ENCODE measurements at places on chromosomes 1 and 21.

GRCh38 chr1:208778417-208778816 lies 534.2 kb upstream of the PLXNA2 start:
- DNase-seq: no peak

GRCh38 chr1:73500154-73500553 lies 697.8 kb downstream of the LRRIQ3 start:
- no peak for DNase-seq

DNA sequence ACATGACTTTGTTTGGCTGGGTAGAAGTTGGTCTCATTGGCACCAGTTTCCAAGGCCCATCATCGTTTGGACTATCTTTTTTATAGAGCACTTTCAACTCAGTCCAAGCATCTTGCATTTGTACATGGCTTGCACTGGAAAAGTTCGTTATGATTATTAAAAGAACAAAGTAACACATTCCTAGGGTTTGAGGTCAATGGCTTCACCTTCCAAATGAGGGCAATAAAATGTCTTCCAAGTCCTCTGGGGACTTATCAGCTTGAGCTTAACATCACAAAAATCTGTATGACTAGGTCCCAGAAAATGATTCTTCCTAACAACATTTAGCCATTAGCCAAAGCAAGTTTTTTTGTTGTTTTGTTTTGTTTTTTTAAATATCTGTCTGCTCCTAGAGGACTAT lies 610.8 kb downstream of the LMO4 start:
- DNase-seq: no peak

- DNase-seq: no peak
Observed at GRCh38 chr1:219566951-219567947, 45.7 kb downstream of the ZC3H11B start.

DNA sequence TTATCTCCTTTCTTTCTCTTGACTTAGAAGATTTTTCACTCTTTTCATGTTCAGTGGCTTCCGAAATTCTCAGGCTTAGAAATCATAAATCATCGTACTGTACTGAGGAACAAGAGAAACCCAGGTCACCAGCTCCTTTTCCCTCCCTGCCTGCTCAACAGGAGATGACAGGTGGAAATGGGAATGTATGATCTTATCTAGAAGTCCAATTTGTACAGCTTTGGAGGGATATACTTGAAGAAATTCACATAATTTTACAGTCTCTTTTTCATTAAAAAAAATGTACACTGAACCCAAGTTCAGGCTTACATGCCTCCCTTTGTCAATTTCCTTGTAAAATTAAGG lies 11.7 kb downstream of the EVA1C start:
- DNase-seq: no peak

GRCh38 chr1:245434280-245434679 lies 279.5 kb downstream of the KIF26B start:
- DNase-seq: no peak

DNA sequence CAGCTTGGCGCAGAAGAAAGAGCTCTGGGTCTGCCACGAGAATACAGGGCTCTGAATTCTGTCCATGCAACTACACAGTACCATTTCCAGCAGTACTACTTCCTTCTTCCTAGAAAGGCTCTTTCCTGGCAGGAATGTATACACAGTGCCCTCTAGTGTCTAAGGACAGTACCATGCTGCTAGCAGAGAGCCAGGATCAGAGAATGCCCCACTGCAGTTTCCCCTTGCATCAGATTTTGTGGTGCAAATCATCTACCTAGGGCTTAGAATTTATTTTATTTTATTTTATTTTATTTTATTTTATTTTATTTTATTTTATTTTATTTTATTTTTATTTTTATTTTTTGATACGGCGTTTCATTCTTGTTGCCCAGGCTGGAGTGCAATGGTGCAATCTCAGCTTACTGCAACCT lies 50.8 kb downstream of the PAX7 start:
- no peak for DNase-seq

GRCh38 chr1:109817881-109818270 lies 54.2 kb upstream of the EPS8L3 start:
- no peak for DNase-seq

DNA sequence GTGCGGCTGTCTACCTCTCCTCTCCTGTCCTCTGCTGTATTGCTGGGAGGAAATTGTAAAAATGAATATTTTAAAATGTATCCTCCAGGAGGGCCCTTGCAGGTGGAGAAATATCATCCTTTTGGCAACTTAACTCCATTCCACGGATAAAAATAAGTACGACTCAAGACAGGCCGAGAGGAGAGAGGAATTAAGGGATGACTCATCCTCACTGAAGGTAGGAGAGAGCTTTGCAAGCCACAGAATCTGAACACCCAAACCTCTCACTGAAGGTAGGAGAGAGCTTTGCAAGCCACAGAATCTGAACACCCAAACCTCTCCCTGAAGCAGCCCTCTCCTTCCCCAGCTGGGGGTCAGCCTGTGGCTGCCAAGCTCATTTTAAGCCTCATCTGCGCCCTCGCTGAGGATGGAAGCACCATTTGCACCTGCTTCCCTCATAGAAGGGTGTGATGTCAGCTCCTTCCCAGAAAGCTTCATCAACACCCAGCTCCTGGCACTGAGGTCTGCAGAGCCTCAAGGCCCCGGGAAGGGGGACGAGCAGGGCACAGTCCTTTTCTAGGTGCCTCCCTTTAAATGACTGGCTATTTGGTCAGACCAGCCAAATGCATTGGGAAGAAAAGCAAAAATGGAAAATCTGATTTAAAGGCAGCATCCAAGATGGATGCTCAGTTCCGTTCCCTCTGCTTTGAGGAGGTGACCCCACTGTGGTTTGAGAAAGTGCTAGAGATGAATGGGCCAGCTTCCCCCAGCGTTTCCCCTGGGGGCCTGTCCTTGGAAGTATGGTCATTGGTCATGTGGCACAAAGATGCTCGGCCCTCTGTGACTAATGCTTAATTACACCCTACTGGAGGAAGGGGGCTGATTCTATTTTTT lies 12.9 kb upstream of the SELENON start:
- DNase-seq: no peak

GRCh38 chr1:219732814-219733491 lies 120.0 kb upstream of the ZC3H11B start:
- DNase-seq: no peak

GRCh38 chr1:89310505-89310904 lies 37.8 kb upstream of the GBP5 start:
- no peak for DNase-seq

GRCh38 chr1:91851130-91852010 lies 34.6 kb downstream of the TGFBR3 start:
- no peak for DNase-seq

GRCh38 chr1:108933944-108934343 lies 29.3 kb downstream of the CLCC1 start:
- DNase-seq: no peak

GRCh38 chr1:229664133-229664689 lies 38.2 kb downstream of the URB2 start:
- DNase-seq: peak; percentile 90

DNA sequence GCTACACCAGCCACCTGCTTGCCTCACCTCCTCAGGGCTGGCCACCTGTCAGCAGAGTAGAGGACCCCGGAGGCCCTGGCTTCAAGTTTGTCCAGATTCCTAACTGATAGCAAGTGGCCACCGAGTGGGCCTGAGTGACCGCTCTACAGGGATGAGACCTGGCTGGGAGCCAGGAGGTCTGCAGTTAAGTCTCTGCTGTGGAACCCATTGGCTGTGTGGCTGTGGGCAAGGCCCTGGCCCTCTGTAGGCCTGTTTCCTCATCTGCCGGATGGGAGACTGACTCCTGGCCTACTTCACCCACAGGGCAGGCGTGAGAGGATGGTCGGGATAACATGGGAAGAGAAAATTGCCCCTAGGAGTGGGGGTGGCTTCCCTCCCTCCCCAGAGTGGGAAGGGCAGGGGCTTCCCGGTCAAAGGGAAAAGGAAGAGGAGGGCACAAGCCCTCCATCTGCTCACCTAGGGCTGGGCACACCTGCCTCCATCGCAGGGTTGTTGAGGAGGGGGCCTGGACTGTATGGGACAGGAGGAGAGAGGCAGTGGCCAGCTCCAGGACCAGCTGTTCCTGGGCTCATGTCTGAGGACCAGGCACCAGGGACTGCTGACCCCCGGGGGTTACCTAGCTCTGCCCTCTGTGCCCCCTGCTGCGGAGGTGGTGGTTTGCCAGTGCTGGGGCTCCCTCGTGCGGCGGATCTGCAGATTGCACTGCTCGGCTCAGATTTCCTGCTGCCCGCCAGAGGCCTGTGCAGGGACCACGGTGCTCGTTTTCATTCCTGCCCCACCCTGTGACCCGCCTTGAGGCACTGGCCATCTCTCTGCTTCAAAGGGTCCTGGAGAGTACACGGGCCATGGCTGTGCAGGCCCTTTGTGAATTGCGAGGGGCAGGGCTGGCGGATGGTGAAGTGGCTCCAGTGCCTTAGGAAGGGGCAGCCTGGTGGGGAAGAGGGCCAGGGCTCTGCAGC lies 9.1 kb upstream of the MTFR1L start:
- peak; percentile 51 for DNase-seq

DNA sequence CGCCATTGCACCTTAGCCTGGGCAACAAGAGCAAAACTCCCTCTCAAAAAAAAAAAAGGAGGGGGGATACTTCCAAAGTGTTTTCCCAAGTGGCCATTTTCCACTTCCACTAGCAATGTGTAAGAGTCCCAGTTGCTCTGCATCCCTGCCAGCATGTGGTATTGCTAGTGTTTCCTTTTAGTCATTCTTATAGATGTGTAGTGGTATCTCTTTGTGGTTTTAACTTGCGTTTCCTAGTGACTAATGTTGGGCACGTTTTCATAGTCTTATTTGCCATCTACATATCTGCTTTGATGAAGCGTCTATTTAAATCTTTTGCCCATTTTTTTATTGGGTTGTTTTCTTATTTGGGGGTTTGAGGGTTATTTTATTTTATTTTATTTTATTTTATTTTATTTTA lies 31.1 kb downstream of the INAVA start:
- no peak for DNase-seq

DNA sequence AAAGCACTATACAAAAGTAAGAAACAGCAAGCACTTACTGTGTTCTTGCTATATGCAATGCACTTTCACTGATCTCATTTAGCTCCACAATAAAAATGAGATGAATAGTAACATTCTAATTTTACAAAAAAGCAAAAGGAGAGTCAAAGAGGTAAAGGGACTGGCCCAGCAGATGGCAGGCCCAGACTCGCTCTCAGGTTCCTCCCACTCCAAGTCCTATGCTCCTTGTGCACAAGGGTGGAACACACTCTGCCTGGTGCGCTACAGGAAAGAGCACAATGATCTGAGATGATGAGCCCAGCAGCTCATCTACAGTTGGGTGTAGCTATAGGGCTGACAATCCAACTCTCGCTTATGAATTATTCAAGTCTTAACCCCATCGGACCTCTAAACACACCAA lies 94.1 kb upstream of the LYST start:
- no peak for DNase-seq

DNA sequence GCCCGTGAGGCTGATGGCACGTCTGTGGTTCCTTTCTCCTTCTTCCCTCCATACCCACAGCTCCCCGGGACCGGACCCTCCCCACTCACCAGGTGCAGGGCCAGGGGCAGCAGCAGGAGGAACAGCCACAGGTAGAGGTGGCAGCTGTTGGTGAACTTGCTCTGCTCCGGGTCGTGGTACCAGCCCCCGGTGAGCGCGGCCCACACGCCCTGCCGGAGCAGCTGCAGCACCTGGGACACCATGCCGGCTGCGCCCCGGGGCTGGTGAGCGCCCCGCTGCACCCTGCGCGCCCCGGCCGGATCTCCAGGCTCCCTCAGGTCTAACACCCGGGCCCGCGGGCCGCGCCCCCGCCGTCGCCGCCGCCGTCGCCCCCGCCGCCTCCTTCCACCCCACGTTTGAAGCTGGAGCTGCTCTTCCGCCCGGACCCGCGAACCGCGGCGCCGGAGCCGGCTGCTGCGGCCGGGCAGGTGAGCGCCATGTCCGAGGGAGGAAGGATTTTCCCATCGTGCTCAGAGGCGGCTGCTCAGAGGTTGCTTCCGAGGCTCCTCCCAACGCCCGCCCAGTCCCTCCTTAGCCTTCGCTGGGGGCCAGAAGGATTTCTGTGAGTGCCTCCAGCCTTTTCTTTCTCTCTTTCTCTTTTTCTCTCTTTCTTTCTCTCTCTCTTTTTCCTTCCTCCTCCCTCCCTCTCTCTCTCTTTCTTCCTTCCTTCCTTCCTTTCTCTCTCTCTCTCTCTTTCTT lies at the start of gene PCNX2:
Gene PCNX2, minus strand, starts transcription at position 489 of the 738 bp plus-strand sequence. Its CDS starts 247 bp downstream, at position 242.
- peak; percentile 36 for DNase-seq

GRCh38 chr1:162253790-162254189 lies 122.9 kb downstream of the SPATA46 start:
- DNase-seq: no peak

DNA sequence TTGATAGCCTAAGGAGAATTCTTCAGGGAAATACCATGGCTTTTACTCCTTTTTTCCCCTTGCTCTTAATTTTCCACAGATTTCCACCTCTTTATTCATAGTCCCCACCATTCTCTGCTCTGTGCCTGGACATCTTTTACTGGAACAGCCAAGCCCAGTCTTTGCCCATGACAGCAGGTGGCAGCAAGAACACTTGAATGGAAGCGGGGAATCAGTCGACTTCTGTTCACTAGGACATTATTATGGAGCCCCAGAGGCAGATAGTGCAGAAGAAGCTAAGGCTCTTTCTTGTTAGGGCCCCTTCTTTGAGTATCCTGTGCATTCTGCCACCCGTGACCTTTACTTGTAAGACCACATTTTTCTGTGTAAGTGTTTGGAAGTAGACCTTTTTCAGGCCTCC lies 6.3 kb downstream of the OR14I1 start:
- DNase-seq: no peak

GRCh38 chr1:24724345-24725208 lies 20.7 kb upstream of the CLIC4 start:
- no peak for DNase-seq

DNA sequence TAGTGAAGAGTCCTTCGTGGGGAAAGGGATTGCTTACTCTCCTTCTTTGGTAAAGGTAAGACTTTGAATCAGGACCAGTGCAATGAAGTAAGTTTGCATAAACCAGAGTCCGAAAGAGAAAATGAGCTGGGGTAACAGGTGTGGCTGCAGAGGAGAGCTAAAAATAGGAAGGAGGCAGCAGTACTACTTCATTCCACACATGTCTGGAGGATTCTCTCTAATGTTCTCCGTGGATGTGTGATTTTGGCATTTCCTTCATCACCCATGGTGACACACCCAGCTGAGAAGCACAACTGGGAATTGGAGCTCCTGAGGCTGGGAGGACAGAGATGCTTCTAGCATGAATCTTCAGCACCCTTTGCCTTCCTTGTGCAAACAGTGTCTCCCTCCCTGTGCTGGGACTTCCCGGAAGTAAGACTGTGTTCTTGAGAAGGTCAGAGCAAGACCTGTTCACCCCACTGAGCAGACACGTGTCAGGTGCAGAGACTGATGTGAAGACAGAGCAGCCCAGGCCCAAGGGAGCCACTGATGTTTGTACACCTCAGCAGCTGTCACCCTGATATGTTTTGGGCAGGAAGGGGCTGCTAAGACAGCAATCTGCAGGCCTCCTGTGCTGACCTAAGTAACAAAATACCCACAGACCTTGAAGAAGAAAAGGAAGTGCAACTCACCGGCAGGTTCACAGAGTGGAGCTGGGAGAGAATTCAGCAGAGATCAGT lies 13.3 kb downstream of the FCRL1 start:
- DNase-seq: no peak

GRCh38 chr1:192880231-192880630 lies 71.4 kb downstream of the RGS2 start:
- no peak for DNase-seq

GRCh38 chr1:39250460-39251240 lies 46.2 kb downstream of the MACF1 start:
- no peak for DNase-seq

All from activated CD8-positive, alpha-beta memory T cell treated with anti-CD3 and anti-CD28 coated beads for 48 hours (primary cell).